AG10803 (cell line): ENCODE measurements at places on chromosomes 13 and 19.
A peak's percentile ranks its signal among the peaks of the same experiment; 100 is the strongest.

- DNase-seq = no peak
These were observed 19.1 kb upstream of the PDE4C start for GRCh38 chr19:18245297-18245696.

- peak; percentile 91 for DNase-seq
These were observed at the start of gene EMP3 for GRCh38 chr19:48325265-48325910. Gene EMP3, plus strand, starts transcription at chr19:48325552. Its CDS starts 1,293 bp downstream, at chr19:48326845.

GRCh38 chr13:45333977-45334922 lies 6.7 kb downstream of the TPT1 start:
- DNase-seq = peak; percentile 47

GRCh38 chr19:8391198-8392016 lies 1.2 kb downstream of the RAB11B start:
- DNase-seq = no peak

- no peak for DNase-seq
These were observed 30.3 kb upstream of the ZNF835 start for GRCh38 chr19:56701895-56702294.

GRCh38 chr13:35926859-35927530 lies 204.2 kb downstream of the DCLK1 start:
- peak; percentile 23 for DNase-seq

DNA sequence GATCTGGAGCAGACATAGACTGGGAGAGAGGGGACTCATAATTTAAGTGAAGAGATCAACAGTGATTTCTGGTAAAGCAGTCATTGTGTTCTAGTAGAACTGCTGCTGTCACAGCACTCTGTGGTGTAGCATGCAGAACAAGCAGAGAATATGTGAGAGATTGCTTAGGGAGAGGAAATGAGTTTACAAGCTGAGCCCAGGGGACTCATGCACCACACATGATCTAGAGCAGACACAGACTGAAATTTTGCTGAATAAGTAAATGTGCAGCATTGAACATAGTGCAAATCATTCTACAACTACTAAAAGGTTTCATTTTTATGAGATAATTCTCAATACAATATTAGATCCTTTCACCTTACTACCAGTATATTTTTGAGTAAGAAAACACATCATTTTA lies 125.7 kb downstream of the MYO16 start:
- no peak for DNase-seq

DNA sequence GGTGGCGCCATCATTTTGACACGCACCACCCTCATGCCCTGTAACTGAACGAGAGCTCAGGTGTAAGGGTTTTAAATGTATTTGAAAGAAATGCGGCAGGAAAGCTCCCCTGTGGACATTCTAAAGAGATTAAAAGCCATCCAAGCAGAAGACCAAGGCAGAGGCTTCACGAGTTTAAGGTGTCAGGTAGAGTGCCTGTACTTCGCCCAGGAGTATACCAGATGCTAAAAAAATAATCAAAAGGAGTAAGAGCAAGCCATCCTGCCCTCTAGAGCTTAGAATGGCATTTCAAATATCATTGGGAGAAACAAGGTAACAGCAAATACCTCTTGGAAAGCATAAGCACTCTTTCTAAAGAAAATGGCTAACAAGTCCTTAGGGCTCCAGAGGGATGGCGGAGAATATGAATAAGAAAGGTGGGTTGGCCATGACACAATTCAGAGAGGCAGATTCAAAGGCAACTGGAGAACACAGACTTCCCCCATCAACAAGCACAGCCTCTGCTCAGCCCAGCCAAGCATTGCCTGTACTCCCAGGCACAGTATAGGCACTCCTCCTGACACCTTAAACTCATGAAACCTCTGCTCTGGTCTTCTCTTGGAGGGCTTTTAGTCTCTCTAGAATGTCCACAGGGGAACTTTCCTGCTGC lies 447.6 kb downstream of the SUCLA2 start:
- DNase-seq = no peak

DNA sequence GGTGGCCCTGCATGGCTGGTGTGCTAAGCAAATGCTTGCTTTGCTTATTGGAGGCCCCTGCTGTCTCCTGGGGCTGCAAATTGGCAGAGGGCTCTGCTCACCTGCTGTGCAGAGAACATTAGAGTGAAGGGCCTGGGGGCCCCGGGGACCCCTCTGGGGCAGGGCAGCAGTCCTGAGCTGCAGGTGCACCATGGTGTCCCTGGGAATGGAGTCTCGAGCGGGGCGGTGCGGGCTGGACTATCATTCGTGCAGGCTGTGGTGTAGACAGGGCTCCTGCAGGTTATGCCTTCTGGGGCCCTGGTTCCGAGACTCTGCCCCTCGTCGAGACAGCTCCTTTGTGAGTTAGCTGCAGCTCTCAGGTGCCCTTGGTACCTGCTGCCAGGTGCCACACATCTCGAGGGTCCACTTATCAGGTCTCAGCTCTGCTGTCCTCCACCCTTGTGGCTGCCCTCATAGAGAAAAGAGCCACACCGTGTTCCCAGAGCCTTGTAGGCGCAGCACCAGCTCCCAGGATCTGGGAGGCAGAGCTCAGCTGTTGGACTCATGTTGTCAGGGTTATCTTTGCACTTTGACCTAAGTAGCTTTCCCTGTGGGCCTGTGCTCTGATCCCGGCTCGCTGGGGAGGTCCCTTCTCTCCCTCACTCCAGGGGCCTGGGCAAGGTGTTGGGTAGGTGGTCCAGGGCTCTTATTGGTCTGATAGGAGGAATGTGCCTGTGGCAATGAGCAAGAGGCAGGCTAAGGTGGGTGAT lies 58.0 kb upstream of the ZNF536 start:
- no peak for DNase-seq

DNA sequence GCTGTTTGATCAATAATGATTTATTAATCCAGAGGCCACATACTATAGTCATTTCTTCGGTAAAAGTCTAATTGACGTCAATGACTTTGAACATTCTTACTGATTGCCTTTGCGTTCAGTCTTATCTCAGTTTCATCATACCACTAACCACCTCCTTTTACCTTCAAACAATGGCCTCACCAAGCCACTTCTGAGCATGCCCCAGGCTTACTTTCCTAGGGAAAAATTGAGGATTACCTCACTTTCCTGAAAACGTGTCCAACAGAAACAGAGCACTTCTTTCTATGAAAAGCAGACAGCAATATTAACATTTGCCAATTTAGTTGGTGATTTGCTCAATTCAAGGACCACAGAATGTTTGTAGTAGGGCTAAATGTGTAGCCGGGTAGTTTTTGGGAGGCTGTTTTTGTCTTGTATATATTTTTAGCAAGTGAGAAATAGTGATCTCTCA lies 157.6 kb downstream of the KLF5 start:
- peak; percentile 96 for DNase-seq

GRCh38 chr13:47326061-47326460 lies 429.2 kb upstream of the HTR2A start:
- peak; percentile 74 for DNase-seq

DNA sequence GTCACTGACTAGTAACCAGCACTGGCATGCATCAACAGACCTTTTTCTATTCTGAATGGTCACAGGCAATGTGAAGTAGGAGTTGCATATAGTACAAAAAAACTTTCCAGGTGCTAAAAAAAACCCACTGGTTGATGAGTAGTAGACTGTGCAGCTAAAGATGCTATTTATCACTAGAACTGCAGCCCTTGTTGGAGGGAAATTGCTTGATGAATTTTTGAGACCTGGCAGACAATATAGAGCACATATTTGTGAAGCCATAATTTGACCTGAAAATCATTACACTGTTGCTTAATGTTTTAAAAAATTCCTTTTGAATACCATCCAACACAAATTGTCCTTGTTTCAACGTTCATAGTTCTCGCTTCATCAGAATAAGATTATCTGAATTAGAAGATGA lies 441.0 kb downstream of the KLF12 start:
- peak; percentile 5 for DNase-seq

- DNase-seq = peak; percentile 65
These were observed 1.1 kb downstream of the ISYNA1 start for GRCh38 chr19:18436671-18437490.

GRCh38 chr19:10648360-10648759 lies 5.8 kb upstream of the ILF3 start:
- no peak for DNase-seq

DNA sequence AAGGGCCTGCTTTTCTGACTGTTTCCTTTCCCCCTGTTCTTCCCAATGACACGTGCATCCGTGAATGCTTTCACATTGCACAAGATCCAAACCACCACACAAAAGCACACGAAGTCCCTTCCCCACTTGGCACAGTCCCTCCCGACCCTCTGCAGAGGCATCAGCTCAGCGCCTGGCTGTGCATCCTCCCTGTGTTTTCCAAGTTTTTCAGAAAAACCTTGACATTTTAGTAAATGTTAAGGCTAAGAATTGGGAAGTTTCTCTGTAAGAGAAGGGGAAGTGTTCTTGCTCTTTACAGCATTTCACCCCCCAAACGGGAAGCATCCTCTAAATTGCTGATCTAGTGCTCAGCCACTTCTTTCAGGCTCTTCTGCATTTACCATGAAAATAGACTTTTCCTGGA lies 94.5 kb upstream of the TM9SF2 start:
- no peak for DNase-seq

DNA sequence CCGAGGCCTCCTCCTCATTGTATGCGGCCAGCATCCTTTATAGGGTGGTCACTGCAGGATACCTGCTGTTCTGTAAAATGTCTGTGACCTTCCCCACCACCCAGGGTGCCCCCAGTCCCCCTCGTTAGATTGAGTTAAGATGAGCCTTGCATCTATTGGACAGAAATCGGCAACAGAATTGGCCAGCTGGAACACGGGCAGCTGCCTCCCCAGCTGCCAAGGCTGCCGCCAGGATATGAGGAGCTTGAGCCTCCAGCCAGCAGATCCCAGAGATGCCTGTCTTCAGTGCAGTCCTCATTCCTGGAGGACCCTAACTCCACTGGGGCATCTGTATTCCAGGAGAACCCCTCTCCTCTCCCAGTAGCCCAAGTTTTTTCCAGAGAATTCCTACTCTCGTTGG lies 463.0 kb downstream of the TSHZ3 start:
- DNase-seq = no peak

DNA sequence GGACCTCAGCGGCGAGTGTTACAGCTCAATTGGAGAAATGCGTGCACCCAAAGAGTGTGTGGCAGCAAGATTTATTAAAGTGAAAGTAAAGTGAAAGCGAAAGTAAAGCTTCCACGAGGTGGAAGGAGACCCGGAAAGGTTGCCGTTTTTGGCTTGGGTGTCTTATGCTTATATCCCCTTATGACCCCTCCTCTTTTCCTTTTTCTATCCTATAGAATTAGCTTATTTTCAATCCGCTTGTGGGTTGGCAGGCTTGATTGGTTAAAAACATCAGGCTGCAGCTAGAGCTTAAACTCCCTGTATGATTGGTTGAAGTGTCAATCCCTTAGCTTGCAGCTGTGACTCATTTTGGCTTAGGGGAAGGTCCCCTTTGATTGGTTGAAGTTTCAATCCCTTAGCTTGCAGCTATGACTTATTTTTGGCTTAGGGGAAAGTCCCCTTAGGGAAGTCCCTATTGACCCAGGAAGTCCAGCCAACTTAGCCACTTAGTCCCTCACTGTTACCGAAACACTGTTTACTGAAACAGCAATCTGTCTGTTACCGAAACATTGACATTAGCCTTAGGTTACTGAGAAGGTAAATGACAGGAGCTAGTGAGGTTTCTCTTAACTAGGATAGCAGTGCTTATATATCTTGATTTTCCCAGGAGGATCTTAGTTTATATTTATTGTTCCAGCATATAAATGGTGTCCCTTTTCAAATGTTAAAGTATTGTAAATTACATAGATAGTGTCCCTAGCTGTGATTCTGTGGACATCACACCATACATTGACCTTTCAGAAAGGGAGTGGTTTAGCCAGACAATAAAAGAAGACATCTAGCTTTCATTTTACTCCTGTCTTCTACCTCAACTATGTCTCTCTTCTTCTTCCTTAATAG lies 575.8 kb downstream of the DACH1 start:
- DNase-seq = peak; percentile 29

DNA sequence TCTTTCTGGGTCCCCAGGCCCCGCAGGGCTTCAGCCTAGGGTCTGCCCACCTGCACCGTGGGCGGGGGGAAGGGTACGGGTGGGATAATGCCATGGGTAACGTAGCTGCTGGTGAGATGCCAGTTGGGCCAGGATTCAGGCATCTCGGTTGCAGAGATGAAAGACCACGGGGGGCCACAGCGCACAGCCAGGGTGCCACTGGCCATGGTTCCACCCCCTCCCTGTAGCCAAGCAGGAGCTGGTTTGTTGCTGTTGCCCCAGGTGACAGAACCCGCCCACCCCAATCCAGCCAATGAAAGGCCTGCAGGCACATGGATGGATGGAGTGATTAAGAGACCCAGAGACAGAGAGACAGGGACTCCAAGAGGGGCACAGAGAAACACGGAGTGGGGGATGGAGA lies 1.0 kb upstream of the CGB7 start:
- peak; percentile 53 for DNase-seq

- peak; percentile 98 for DNase-seq
These were observed 20.2 kb upstream of the CD70 start for GRCh38 chr19:6610934-6611852.

DNA sequence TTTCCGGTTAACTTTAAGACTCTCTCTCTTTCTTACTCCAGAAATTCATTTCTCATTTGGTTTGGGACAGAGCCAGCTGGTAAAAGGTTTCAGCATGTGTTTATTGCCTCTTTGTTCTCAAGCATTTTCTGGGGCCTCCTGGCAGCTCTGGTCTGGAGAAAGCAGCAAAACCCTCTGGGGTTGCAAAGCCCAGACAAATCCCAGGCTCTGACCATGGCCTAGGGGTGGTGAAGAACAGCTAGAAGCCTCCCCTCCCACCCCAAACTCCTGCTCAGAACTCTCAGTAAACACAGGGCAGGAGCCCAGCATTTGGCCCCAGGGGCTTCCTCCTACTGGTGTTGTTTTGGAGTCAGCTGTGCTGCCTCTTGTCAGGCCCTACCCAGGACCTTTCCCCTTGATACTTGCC lies 124.2 kb upstream of the SERP2 start:
- DNase-seq = peak; percentile 83

- DNase-seq = no peak
These were observed 602.5 kb upstream of the ARGLU1 start for GRCh38 chr13:107170270-107170931.

DNA sequence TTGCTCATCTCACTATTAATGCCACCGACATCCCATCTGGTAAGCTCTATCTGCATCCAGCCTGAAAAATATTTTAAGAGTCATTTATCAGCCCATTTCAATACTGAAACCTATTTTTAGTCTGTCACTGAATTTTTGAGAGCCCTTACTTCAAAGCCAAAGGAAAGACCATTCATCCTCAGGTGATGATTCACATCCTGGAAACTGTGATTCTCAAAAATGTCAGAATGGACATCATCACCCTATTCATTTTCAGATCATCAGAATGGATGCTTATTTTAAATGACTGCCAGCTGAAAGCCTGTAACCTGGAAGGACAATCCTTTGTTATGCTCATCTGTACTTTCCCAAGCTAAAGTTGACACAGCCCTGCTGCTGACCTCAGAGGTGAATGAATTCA lies 27.0 kb downstream of the TNFSF11 start:
- no peak for DNase-seq

GRCh38 chr13:33107361-33107760 lies 91.1 kb downstream of the KL start:
- DNase-seq = no peak
